Dermis microvascular lymphatic vessel endothelial cell (primary cell): ENCODE measurements at places on chromosomes 7 and 10. TPM values are rescaled to one million over a fixed set of nuclear protein-coding genes. Genes with fewer than 3 reads are reported as not detected.

LRRN3 gene
- 0.13 TPM in 1 of 2 replicates, not detected in the other for total RNA-seq

HOXA9 gene
- 3.2 and 4.7 TPM in 2 replicates for total RNA-seq

CYP2C8 gene
- under 0.01 TPM in 1 of 2 replicates, not detected in the other for total RNA-seq

MYH16 gene
- total RNA-seq: under 0.01 and 0.13 TPM in 2 replicates

LRRC72 gene
- total RNA-seq: not detected in 2 replicates

CALML3 gene
- not detected in 2 replicates for total RNA-seq

MINDY4 gene
- total RNA-seq: 1.3 and 1.5 TPM in 2 replicates

BPGM gene
- total RNA-seq: 9.8 and 10.9 TPM in 2 replicates

FAM20C gene
- 1.2 and 1.3 TPM in 2 replicates for total RNA-seq

NXPH1 gene
- not detected in 2 replicates for total RNA-seq

NRG3 gene
- total RNA-seq: 8.2 and 19.1 TPM in 2 replicates

PTF1A gene
- total RNA-seq: not detected in 2 replicates

ANKMY2 gene
- total RNA-seq: 8.5 and 10.0 TPM in 2 replicates

EVX1 gene
- total RNA-seq: not detected in 2 replicates

TMEM26 gene
- total RNA-seq: not detected in 2 replicates

NUTM2A gene
- 0.13 and 0.51 TPM in 2 replicates for total RNA-seq

IFIT2 gene
- total RNA-seq: 6.5 and 27.3 TPM in 2 replicates

LIPJ gene
- total RNA-seq: not detected in 2 replicates

PRKAR2B gene
- total RNA-seq: 12.0 and 19.9 TPM in 2 replicates

RNF148 gene
- total RNA-seq: 0.51 and 0.89 TPM in 2 replicates

OPN1SW gene
- total RNA-seq: not detected in 2 replicates

NEUROG3 gene
- total RNA-seq: not detected in 2 replicates

CACNA2D1 gene
- 7.8 and 11.3 TPM in 2 replicates for total RNA-seq

TIMM23 gene
- total RNA-seq: 54.7 and 62.4 TPM in 2 replicates

HTR5A gene
- total RNA-seq: not detected in 2 replicates
